Islet precursor cell (in vitro differentiated cells): ENCODE measurements at places on chromosomes 6 and 20.

DNA sequence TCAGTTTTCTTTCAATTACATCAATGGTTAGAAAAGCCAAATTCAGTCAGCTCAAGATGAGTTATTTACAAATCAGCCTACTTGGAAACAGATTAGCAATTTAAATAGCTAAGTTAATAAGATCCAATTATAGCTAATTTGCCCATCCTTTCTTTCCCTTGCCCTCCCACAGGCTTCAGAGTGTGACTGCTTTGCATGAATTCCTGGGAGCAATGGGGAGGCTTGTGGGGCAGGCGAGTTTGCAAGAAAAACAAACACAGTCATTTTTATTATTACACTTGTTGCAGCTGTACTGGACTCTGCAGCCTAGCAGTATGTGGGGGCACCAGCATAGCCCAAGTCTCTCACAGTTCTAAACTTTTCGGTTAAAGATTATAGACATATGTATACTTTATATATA is 219.0 kb downstream of the NKAIN2 start:
- no peak for DNase-seq

DNA sequence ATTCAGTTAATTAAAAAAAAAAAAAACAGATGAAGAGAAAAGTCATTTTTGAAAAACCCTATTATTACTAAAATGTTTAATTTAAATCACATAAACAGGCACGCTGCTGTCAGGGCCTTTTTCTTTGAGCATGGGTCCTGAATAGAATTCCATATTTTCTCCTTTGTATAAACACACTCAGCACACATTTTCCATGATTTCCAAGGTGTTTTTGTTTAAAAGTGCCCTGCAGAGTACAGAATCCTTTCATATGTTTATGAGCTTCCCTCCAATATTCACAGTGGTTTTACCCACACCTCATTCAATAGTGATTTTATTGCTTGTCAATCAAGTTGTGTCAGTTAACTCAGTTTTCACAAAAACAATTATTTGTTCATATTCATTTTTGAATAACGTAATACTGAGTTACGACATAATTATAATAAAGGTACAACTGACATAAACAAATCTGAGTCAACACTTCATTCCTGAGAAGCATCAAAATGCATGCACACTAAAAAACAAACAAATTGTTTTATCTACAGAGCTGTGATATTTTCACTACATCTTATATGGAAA is 15.2 kb downstream of the SLC35B3 start:
- DNase-seq = no peak

DNA sequence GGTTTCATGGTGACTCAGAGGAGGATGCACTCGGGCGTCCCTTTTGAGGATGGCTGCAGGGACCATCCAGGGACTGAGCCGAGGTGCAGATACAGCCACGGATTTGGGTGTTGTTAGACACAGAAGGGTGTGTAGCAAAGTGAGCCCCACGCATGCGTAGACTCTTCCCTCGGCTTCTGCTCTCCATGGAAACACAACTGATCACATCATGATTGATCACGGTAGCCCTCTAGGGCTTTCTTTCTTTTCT is 606 bp upstream of the ULBP1 start:
- peak; percentile 88 for DNase-seq

GRCh38 chr20:63966172-63966943 is 3.4 kb downstream of the ZNF512B start:
- DNase-seq = no peak
